ENCODE measurements at places on chromosomes 11 and 22.

- no peak for DNase-seq
These were observed 37.4 kb downstream of the MTMR2 start for GRCh38 chr11:95886462-95886861.

- no peak for DNase-seq
These were observed 1.4 kb downstream of the DTX4 start for GRCh38 chr11:59173080-59173963.

GRCh38 chr11:16912692-16913111, 101.5 kb downstream of the PLEKHA7 start:
- no peak for DNase-seq

- DNase-seq = no peak
These were observed 192.6 kb downstream of the CASP12 start for GRCh38 chr11:104705490-104706190.

GRCh38 chr11:113593698-113594308, 112.3 kb downstream of the TMPRSS5 start:
- DNase-seq = no peak

- DNase-seq = no peak
These were observed 8.2 kb downstream of the C1QTNF6 start for GRCh38 chr22:37179622-37180420.
